ENCODE measurements at places on chromosomes 11 and 22. TPM values are rescaled to one million over a fixed set of nuclear protein-coding genes. Genes with fewer than 3 reads are reported as not detected.

The HORMAD2 gene
- not detected for total RNA-seq

DNA sequence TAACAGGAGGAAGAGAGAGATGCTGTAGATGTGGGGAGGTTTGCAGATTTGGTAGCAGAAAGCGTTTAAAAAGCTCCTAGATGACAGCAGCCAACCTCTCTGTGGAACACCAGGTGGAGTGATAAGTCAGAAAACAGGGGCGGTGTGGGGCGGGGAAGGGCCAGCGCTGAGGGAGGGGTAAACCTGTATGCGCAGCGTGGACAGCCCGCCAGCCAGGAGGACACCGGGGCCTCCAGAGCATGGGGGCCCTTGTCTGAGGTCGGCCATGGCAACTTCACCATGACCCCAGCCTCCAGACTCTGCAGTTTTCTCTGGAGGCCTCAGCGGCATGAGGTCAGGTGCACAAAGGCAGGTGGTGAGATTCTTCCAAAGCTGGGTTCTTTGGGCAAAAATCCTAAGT lies 423.7 kb downstream of the BRD1 start:
- no peaks in the 10 kb centered on the region for H3K27me3 ChIP-seq
- no peak for DNase-seq
- no peaks in the 10 kb centered on the region for H3K36me3 ChIP-seq

GRCh38 chr22:45096256-45096907 lies 67.3 kb upstream of the NUP50 start:
- no peaks in the 10 kb centered on the region for H3K36me3 ChIP-seq
- peaks cover 49% of the 10 kb centered on the region for H3K27me3 ChIP-seq
- no peaks in the 10 kb centered on the region for H3K4me1 ChIP-seq
- H3K27ac ChIP-seq: no peak overlapping the region
- DNase-seq: no peak
- H3K4me3 ChIP-seq: no peak overlapping the region

DNA sequence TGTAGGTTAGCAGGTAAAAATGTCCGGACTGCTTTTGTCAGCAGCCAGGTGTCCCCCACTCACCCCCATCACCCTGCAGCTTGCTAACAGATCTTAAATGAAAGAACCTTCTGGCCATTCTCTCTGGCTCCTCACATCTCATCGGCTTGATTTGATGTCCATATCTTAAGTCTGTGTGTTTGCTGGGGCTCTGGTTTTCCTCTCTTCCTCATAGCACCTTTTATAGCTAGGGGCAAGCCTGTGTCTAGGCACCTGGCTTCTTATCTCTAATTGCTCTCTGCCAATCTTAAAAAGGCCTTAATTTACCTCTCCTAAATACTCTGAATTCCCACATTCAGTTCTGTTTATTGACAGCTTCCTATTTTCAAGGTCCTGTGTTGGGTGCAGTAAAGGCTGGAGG lies 72.0 kb downstream of the ARHGAP42 start:
- H3K4me3 ChIP-seq: no peak overlapping the region
- H3K27me3 ChIP-seq: no peaks in the 10 kb centered on the region
- no peak overlapping the region for H3K27ac ChIP-seq
- H3K4me1 ChIP-seq: no peaks in the 10 kb centered on the region
- no peaks in the 10 kb centered on the region for H3K36me3 ChIP-seq

DNA sequence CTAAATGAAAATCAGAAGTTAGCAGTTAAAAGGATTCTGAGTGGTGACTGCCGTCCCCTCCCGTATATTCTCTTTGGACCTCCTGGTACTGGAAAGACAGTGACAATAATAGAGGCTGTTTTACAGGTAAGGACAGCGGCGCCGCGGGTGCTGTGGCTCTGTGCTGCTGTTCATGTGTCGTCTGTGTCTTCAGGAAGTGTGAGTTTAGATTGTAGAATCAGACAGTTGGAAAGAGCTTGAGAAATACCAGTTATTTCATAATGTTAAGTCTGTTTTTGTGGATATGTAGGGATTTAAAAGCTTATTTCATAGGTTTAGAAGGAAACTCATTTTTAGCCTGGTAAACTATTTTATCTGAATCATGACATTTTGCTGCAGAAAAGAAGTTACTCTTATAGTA lies 27.4 kb upstream of the PANX2 start:
- H3K27ac ChIP-seq: no peak overlapping the region
- DNase-seq: no peak
- peaks cover 3% of the 10 kb centered on the region for H3K4me1 ChIP-seq

The DRD4 gene
- total RNA-seq: 1.2 TPM

The ACRV1 gene
- total RNA-seq: not detected

DNA sequence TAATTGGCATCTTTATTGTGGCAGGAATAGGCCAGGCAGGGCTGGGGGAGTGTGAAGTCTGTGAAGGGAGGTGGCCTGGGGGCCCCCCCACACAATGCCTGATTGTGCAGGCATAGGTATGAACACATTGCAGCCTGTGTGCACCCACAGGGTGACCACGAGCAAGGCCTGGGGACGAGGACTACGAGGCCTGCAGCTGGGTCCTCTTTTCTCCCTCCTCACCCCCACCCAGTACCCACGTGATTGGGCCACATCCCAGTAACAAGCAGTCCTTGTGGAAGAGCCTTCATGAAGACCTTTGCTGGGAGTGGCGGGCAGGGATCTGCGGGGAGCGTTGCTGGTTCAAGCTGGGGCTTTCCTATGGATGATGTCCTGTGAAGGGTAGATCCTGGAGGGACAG lies 29.3 kb downstream of the ZBTB16 start:
- H3K27me3 ChIP-seq: no peaks in the 10 kb centered on the region
- no peak overlapping the region for H3K4me3 ChIP-seq
- H3K4me1 ChIP-seq: peaks cover 29% of the 10 kb centered on the region
- no peak for DNase-seq

DNA sequence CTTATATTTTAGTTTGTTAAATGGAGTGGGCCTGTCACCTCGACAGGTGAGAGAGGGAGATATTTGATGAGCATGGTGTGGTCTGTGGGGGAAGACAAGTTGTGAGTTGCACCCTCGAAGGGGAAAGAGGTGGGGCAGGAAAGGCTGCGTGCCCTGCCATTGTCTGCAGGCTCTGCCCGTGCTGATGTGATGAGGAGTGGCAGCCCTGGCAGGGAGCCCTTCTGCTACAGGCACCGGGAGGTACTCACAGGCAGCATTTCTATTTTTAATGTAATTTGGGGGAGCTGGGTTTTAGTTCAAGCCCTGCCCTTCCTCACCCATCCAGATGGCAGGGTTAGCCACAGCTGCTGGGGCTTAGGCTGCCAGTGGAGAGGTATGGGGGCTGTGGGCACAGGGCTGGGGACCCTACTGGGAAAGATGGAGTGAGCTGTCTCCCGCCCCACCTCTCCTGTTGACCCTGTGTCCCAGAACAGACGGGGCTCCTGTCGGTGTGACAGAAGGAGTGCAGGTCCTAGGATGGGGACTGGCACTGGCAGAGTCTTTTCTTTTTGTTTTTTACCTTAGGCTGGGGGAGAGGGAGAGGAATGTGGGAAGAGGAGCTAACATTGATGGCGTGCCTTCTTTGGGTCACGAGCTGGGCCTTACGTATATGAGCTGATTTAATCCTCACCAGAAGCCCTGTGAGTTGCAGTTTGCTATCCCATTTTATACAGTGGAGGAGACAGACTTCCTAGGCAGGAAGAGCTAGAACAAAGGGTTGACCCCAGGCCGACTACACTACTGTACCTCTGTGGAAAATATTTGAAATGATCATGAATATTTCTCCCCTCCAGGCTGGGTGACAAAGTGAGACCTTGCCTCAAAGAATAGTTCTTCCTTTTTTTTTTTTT lies 51.6 kb downstream of the CEP164 start:
- no peak overlapping the region for H3K4me3 ChIP-seq
- DNase-seq: no peak
- H3K36me3 ChIP-seq: peaks cover 81% of the 10 kb centered on the region
- H3K4me1 ChIP-seq: no peaks in the 10 kb centered on the region

GRCh38 chr11:45879803-45880686 lies 5.4 kb upstream of the MAPK8IP1 start:
- no peak overlapping the region for H3K27ac ChIP-seq
- DNase-seq: no peak
- H3K4me3 ChIP-seq: no peak overlapping the region
- peaks cover 61% of the 10 kb centered on the region for H3K36me3 ChIP-seq
- H3K27me3 ChIP-seq: no peaks in the 10 kb centered on the region

The PANX2 gene
- total RNA-seq: 0.26 TPM

The NEAT1 gene
- 375 TPM for total RNA-seq

The SMIM35 gene
- 0.91 TPM for total RNA-seq

GRCh38 chr22:48153726-48154125 lies 1391.3 kb downstream of the TBC1D22A start:
- no peaks in the 10 kb centered on the region for H3K4me1 ChIP-seq
- H3K36me3 ChIP-seq: no peaks in the 10 kb centered on the region
- H3K27ac ChIP-seq: no peak overlapping the region
- no peak overlapping the region for H3K4me3 ChIP-seq
- no peaks in the 10 kb centered on the region for H3K27me3 ChIP-seq

The LDHAL6A gene
- 0.14 TPM for total RNA-seq

The ADSL gene
- total RNA-seq: 63.2 TPM

DNA sequence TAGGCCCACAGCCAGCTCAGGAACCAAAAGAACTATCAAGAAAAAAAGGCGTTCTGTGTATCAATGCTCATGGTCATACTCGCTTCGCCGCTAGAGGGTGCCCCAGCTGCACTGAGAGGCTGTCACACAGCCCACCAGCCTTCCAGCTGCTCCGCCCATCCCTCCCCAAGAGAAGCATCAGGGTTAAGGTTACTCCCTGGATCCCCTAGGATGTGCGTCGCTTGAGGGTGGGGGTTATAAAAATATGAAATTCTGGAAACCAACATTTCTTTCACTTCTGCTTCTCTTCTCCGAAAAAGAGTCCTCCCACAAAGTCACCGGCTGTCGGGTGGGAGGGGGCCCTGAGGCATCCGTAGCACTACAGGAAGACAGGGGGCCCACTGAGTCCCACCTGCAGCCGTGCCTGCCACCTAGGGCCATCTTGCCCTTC lies 1.7 kb downstream of the CBX6 start:
- no peaks in the 10 kb centered on the region for H3K36me3 ChIP-seq
- peak overlapping the region; percentile 89 for H3K4me3 ChIP-seq
- peak; percentile 92 for DNase-seq
- H3K4me1 ChIP-seq: peaks cover 52% of the 10 kb centered on the region
- peak overlapping the region; percentile 53 for H3K27ac ChIP-seq
- no peaks in the 10 kb centered on the region for H3K27me3 ChIP-seq

The SMARCB1 gene
- 52.9 TPM for total RNA-seq

The PRR33 gene
- total RNA-seq: not detected

The OR10A3 gene
- not detected for total RNA-seq

DNA sequence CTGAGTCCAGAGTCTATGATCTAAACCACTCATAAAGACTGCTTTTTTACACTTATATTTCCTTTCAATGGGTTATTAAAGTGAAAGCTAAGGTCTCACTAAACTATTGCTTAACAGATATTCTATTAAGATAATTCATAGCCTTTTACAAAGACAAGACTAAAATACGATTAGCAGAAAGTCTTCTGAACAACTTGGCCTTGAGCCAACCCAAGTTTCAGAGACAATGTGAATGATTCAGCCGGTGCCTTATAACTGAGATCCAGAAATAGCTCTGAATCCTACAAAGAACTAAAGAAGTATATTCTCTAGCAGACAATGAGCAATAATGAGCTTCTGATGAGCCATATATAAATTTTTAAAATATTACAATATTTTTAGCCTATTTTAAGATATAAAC lies 41.5 kb upstream of the CARD18 start:
- no peak for DNase-seq
- H3K27ac ChIP-seq: no peak overlapping the region
- H3K27me3 ChIP-seq: peaks cover 10% of the 10 kb centered on the region
- H3K4me3 ChIP-seq: no peak overlapping the region
- H3K36me3 ChIP-seq: peaks cover 13% of the 10 kb centered on the region

DNA sequence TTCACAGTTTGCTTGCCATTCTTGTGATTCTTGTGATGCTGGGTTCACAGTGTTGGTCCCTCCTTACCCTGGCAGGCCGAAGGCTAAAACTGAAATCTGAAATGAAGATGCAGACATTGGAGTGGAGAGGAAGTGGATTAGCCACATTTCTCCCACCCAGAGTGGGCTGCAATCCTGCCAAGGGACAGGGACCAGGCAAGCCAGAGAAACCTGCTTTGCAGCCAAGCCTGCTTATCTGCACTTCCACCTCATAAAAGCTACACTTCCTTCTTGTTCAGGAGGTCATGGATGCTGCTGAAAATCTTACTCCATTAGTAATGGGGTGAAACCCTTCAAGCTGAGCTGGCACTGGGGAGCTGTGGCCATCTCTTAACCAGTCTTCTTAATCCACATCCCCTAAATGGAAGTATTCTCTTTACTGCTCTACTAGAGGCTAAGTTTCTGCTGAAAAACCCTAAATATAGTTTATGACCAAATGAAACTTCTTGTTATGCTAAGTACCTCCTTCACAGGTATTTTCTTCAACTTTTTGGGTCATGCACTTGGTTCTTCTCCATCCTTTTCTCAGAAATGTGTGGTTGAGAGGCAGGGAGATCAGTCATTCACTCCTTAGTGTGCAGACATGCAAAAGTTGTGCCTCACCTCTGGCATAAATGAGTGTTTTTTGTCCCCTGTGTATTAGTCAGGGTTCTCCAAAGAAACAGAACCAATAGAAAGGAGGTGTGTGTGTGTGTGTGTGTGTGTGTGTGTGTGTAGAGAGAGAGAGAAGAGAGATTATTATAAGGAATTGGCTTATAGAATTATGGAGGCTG lies 133.9 kb upstream of the BMAL1 start:
- H3K36me3 ChIP-seq: no peaks in the 10 kb centered on the region
- H3K4me1 ChIP-seq: no peaks in the 10 kb centered on the region
- peaks cover 44% of the 10 kb centered on the region for H3K27me3 ChIP-seq
- no peak overlapping the region for H3K27ac ChIP-seq
- no peak overlapping the region for H3K4me3 ChIP-seq

- no peaks in the 10 kb centered on the region for H3K27me3 ChIP-seq
- H3K4me3 ChIP-seq: no peak overlapping the region
- peak overlapping the region; percentile 52 for H3K27ac ChIP-seq
- no peaks in the 10 kb centered on the region for H3K36me3 ChIP-seq
Measured at GRCh38 chr22:19568337-19569275, 44.4 kb upstream of the CLDN5 start.

DNA sequence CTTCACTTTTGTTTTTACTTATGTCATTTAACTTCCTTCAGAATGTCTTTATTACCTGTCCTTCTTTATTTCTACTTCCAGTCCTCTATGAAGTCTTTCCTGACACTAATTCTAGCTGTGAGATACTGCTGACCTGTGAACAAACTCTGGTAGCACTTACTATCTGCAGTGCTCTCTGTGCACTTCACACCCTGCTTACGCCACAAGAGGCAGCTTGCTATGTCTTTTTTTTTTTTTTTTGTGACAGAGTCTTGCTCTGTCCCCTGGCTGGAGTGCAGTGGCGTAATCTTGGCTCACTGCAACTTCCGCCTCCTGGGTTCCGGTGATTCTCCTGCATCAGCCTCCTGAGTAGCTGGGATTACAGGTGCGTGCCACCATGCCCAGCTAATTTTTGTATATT lies 10.7 kb downstream of the STIM1 start:
- H3K4me1 ChIP-seq: peaks cover 47% of the 10 kb centered on the region
- no peak for DNase-seq
- H3K27me3 ChIP-seq: no peaks in the 10 kb centered on the region

The EXT2 gene
- total RNA-seq: 27.8 TPM

GRCh38 chr11:96309016-96309642 lies 33.9 kb downstream of the MAML2 start:
- H3K4me3 ChIP-seq: no peak overlapping the region
- peak overlapping the region; percentile 96 for H3K27ac ChIP-seq
- H3K4me1 ChIP-seq: peaks cover 78% of the 10 kb centered on the region

GRCh38 chr11:23990346-23991164 lies 506.3 kb upstream of the LUZP2 start:
- no peak for DNase-seq
- no peaks in the 10 kb centered on the region for H3K27me3 ChIP-seq

The CCDC188 gene
- total RNA-seq: not detected

- peaks cover 8% of the 10 kb centered on the region for H3K4me1 ChIP-seq
- H3K4me3 ChIP-seq: no peak overlapping the region
- H3K36me3 ChIP-seq: peaks cover 29% of the 10 kb centered on the region
- no peak for DNase-seq
Measured at GRCh38 chr22:43860831-43861230, 1.5 kb downstream of the SULT4A1 start.

Data from naive thymus-derived CD8-positive, alpha-beta T cell (primary cell).